HCT116 (cell line): ENCODE measurements at places on chromosomes 1 and 21.

DNA sequence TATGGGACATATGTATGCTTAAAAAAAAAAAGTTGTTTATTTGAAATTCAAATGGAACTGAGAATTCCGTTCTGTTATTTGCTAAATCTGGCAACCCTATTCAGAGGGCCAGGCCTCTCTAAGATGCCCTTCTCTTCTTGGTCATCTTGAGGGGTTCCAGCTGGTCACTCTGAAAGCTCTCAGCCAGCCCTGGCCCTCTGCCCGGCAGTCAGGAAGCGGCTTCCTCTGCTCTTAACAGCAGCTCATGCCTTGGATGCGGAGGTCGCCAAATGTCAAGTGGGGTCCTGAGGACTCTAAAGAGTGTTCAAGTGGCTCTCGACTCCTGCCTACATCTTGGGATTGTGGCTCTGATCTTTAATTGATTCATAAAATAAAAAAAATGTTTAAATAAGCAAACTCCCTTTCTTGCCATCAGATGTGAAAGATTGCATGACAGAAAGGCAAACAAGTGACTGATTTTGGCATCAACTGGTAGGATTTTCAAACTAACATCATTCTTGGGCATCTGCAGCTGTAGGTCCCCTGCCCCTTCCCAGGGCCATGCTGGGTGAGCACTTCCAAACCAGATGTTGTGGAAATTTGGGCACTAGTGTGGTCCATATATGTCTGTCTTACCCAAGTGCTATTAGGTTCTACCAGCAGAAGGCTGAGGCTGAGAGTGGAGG is 130.8 kb downstream of the PRDM2 start:
- no peak for DNase-seq

- DNase-seq: no peak
Observed at GRCh38 chr1:54277451-54278341, 77.7 kb downstream of the MRPL37 start.

- no peak for DNase-seq
Observed at GRCh38 chr1:107942814-107943213, 22.2 kb downstream of the VAV3 start.

- DNase-seq: no peak
Observed at GRCh38 chr1:110708974-110709440, 34.3 kb upstream of the KCNA3 start.

- DNase-seq: no peak
Observed at GRCh38 chr1:230910755-230911117, 42.4 kb upstream of the C1orf198 start.

- no peak for DNase-seq
Observed at GRCh38 chr1:6975331-6976043, 190.2 kb downstream of the CAMTA1 start.

GRCh38 chr1:202968895-202969295 is 1.8 kb upstream of the CYB5R1 start:
- DNase-seq: peak; percentile 68

- no peak for DNase-seq
Observed at GRCh38 chr1:169090900-169091311, 15.6 kb upstream of the ATP1B1 start.

GRCh38 chr1:26921126-26921539 is 410 bp upstream of the NUDC start:
- DNase-seq: no peak

DNA sequence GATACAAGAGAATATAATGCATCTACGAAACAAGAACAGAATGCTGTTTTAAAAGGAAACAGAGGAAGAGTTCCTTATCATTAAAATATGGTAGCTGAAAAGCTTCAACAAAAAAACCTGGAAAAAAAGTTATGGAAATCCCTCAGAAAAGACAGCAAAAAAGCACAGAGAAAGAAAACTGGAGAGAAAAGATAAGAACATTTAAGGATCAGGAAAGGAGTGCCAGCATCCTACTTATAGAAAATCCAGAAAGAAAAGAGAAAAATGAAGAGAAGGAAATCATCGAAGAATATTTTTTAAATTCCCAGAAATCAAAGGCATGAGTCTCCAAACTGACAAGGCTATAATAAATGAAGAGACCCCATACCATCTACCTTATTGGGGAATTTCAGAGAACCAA is 29.8 kb downstream of the SUSD4 start:
- DNase-seq: no peak

GRCh38 chr1:161778522-161778921 is 12.4 kb downstream of the ATF6 start:
- no peak for DNase-seq

DNA sequence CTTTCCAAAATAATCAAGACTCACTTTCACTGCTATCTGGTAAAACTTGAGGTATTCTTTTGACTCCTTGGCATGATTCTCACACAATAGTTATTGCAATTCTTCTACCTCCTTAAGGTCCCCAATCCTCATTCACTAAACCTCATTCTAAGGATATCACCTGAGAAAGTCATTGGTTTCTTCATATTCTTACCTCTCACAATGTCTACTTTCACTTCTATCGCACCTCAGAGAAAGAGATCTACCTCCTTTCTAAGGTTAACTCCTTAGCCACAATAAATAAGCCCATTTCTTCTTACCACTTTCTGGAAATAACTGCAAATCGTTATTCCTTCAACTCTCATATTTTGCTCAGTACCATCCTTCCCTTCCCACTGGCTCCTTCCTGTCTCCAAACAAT is 18.7 kb downstream of the HNRNPR start:
- no peak for DNase-seq

- no peak for DNase-seq
Observed at GRCh38 chr1:64397541-64397940, 72.4 kb upstream of the CACHD1 start.

DNA sequence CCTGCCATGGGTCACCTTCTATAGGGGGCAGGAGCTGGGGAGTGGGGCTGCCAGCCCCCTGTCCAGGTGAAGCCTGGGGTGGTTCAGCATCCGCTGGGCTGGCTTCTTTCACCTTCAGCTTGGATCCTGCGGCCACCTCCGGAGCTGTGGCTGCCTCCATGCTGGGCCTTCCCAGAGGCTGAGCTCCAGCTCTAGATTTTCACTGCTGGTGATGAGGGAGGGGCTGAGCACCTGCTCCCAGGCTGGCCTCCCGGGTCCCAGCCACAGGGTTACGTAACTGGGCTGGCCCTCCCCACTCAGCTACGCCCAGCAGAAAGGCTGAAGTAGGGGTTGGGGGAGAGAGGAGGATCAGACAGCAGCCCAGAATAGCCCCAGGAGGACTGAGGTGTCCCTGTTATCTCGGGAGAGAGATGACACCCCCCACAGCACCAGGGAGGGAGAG is at the start of gene MYBPHL:
TSS of gene MYBPHL (minus strand) at position 180 of the 442 bp plus-strand sequence. CDS start at position 160, 20 bp downstream.
- DNase-seq: no peak

GRCh38 chr21:36188081-36188681 is 31.6 kb downstream of the DOP1B start:
- no peak for DNase-seq

- no peak for DNase-seq
Observed at GRCh38 chr1:206075786-206076755, 23.1 kb downstream of the RHEX start.

DNA sequence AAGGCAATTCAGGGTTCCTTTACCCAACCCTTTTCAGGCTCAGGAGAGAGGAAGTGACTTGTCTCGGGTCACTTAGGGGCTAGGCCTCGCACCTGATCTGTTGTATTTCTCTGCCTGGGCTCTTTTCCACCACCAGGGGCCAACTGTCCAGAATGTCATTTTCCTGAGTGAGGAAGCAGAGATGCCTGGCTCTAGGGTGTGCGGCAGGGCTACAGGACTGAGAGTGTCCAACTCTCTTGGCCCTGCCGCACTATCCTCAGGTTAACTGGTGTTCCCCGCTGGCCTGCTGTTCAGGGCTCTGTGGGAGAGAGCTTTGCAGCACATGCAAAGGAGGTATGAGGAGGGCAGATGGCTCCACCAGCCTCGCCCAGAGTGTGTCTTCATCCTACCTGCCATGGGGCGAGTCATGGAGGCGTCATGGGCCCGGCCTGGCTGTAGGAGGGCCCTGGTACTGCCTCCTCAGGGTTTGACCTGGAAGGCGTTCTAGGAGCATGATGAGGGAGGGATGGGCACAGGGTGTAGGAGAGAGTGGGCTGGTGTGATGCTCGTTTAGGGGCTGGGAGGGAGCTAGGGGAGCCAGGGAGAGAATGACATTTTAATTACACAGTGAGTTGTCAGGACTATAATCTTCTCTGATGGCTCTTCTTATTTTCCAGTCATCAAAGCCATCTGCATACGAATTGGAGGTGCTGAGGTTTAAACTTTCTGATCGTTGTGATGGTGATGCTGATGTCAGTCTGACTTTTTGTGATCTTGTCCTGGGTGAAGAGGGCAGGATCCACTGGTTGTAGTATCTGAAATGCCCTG is 128.3 kb downstream of the NOS1AP start:
- no peak for DNase-seq

DNA sequence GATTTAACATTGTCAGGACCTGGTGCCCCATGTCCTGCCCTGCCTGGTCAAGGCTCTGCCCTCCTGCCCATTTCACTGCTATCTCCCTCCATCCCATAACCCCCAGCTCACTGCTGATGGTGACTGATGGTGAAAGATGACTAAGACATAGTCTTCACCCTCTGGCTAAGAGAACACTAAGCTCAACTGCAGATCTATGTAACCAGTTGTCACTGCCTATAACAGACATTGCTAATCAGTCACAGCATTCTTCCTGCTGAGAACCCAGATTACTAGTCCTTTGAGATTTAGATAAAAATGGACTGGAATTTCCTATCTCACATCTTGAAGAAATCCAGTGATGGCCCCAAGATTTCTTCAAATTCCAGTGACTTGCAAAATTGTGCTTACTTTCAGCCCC is 8.0 kb upstream of the ZNF362 start:
- no peak for DNase-seq

GRCh38 chr1:156476501-156477298 is 23.9 kb downstream of the MEF2D start:
- DNase-seq: no peak

GRCh38 chr21:33969581-33969980 is 54.0 kb upstream of the ATP5PO start:
- no peak for DNase-seq

DNA sequence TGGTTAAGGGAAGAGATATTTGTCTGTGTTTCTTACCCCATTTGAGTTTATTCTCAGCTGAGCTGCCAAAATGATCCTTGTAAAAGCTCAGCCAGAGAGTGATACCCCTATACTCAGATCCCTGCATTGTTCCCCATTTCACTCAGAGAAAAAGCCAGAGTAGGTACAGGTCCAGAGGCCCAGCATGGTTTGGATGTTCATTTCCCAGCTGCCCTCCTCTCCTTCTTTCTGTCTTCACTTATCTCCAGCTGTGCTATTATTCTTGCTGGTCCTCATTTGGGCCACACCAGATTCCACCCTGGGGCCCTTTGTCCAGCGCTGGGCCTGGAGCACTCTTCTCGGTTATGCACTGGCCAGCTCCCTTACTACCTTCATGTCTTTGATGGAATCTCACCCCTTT is 187.7 kb downstream of the CHRM3 start:
- no peak for DNase-seq

- no peak for DNase-seq
Observed at GRCh38 chr1:171833091-171833825, 8.0 kb upstream of the DNM3 start.

DNA sequence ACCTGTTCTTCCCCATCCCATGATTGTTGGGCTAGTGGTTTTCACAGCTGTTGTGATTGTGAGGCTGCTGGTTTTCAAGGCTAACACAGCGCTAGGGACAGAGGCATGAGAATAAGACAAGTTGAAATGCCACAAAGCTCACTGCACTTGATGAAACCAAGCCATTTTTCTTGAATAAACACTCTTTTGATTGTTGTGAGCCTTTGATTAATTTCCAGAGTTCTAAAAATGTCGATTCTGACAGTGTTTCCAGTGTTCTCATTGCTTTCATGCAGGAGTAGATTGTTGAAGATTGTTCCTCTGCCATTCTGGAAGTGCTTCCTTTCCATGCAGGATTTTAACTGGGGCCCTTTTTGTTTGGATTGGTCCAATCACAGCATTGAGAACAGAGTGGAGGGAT is 134.9 kb upstream of the GRIK3 start:
- DNase-seq: no peak

DNA sequence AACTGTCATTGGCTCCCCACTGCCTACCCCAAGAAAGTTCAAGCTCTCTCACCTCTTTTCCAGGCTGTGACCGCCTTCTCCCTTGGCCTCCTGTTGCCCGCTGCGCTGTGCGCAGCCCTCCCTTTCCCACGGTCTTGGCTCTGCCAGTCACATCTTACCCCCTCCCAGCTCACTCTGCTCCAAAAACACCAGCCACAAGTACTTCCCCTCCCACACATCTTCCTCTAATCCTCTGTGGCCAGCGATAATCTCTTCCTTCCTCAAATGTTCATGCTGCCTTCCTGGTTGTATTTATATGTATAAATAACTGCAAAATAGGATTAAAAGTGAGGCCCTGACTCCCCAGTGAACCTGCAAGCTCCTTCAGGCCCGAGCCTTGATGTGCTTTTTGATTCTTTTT is 81.8 kb downstream of the AJAP1 start:
- DNase-seq: no peak

GRCh38 chr1:41612953-41613352 is 128.5 kb upstream of the EDN2 start:
- DNase-seq: no peak

DNA sequence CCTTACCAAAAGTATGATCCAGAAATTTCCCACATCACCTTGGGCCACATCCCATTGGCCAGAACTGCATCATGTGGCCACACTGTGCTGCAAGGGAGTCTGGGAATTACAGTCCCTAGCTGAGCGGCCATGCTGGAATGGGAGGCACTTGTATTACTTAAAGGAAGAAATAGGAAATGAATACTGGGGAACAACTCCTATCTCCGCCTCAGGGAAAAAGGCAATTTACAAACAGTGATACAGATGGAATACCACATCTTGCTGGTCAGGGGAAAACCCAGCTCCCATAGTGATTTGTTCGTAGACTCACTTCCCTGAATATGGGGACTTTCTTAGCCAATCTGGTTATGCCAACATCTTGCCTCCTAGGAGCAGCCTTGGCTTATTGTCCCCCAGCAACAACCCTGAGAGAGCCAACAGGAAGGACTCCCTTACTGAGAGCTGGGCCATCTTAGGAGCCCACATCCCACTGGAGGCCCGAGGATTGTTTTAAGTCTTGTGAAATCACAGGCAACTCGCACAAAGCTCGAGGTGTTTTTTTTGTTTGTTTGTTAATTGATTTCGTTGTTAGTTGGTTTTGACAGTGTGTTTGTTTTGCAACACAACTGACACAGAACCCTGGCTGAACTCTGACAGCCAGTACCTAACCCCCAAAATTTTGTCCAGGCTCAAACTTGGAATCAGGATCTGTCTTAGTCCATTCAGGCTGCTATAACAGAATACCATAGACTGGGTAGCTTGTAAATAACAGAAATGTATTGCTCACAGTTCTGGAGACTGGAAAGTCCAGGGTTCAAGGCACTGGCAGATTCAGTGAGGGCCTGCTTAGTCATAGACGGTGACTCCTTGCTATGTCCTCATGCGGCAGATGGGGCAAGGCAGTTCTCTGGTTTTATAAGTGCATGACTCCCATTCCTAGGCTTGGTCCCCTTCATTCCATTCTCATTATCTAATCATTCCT is 14.9 kb downstream of the CDA start:
- no peak for DNase-seq

- no peak for DNase-seq
Observed at GRCh38 chr1:36446746-36447145, 3.5 kb downstream of the OSCP1 start.

GRCh38 chr1:10943991-10944730 is 68.3 kb upstream of the TARDBP start:
- DNase-seq: no peak

GRCh38 chr21:36909901-36910561 is 56.4 kb downstream of the HLCS start:
- peak; percentile 79 for DNase-seq
